ENCODE measurements at places on chromosomes 11 and 22. TPM values are rescaled to one million over a fixed set of nuclear protein-coding genes. Genes with fewer than 3 reads are reported as not detected.

The PARVG gene
- 61.7 TPM for total RNA-seq

The DRICH1 gene
- 0.65 TPM for total RNA-seq

The RFPL2 gene
- total RNA-seq: not detected

The CCDC90B gene
- 32.8 TPM for total RNA-seq

The PKP3 gene
- 0.07 TPM for total RNA-seq

DNA sequence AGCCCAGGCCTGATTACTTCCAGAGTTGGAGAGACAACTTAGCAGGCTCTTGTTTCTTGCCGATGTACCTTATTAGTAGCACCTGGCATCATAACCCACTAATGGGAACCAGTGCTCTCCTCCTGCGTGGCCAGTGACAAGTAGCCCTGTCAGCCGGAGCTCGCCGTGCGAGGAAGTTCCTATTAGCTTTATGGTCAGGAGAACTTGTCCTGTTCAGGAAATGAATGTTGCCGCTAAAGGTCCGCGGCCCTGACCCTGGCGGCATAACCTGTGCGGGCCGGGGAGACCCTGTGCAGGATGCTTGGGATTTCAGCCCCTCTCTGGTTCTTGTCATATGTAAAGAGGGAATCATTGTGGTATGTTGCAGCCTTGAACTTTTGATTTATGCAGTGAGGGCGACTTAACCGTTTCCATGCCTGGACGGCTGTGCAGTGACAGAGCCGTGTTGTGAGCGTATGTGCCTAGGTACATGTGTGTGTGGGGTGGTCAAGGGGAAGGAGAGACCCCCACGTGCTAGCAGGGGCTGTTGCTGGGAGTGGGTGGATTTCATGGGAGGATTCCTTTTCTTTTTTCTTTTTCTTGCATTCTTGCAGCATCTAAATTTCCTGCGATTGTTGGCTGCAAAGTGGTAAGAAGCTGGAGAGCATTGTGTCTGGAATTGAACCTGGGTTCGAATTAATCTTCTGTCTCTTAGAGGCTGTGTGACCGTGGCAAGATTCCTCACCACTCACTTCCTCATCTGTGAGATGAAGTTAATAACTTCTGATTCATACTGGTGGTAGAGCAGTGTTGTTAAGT, 15.2 kb downstream of the ZBTB16 start:
- DNase-seq: no peak

- no peak for DNase-seq
These were observed 21.2 kb upstream of the TP53AIP1 start for GRCh38 chr11:128963744-128964325.

DNA sequence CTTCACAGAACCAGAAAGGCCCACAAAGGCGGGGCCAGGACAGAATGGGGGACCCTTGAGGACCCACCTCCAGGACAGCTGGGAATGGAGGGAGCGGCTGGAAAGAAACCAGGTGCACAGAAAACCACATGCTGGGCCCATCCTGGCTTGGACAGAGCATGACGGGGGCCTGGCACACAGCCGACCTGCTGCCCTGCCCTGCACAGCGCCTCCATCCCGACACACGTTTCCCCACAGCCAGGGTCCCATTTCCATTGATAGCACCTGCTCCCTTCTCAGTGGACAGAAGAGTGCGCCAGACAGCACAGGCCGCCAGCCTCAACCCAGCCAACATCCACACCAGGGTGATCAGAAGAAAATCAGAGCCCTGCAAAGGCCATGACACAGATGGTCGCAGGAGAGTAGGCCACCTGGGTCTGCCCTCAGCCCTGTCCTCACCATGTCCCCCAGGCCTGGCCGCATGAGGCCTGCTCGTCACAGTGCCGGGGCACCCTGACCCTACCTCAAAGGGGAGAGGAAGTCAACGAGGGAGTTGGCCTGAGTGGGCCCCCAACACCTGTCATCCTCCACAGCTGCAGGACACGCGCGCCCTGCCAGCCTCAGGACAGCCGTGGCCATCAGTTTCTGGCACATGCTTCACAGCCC, 28.1 kb downstream of the BRD1 start:
- no peak for DNase-seq

DNA sequence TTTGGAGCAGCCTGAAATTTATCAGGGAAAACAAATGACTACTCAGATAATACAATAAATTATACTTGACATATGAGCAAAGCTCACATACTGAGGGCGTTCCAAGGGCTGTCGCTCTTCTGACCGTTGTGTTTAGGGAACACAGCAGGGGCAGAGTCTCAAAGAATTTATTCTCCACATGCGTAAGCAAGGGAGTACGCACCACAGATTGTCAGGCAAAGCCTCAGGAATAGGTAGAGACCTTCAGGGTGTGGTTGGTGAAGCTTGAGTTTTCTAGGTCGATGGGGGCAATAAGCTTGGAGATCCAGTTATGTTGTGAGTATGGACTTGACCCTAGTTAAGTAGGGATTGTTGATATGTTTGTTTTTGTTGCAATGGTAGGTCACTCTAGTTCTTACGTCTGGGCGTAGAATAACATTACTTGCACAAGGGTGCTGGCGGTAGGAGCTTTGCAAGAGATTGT, 830 bp downstream of the ACAT1 start:
- DNase-seq: no peak

- no peak for DNase-seq
These were observed 46.9 kb upstream of the SYT9 start for GRCh38 chr11:7204778-7205177.

DNA sequence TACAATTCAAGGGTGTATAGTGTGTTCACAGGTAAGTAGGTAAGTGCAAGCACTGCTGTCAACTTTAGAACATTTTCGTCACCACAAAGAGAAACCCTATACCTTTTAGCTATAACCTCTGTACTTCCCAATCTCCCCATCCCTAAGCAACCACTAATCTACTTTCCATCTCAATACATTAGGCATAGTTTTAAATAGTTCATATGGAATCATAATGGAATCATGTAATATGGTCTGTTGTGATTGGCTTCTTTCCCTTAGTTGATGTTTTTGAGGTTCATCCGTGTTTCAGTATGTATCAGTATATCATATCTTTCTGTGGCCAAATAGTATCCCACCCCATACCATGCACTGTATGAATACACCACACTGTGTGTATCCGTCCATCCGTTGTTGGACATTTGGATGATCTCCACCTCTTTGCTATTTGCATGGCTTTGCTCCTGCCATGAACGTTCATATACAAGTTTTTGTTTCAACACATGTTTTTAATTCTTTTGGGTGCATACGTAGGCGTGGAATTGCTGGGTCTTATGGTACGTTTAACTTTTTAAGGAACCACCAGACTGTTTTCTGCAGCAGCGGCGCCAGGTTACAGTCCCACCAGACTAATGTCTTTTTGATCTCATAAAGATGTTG, 27.7 kb upstream of the OPCML start:
- DNase-seq: no peak
